Right atrium auricular region (tissue), 2 donors: ENCODE measurements at places on chromosomes 16 and 17. TPM values are rescaled to one million over a fixed set of nuclear protein-coding genes. Genes with fewer than 3 reads are reported as not detected.

DNA sequence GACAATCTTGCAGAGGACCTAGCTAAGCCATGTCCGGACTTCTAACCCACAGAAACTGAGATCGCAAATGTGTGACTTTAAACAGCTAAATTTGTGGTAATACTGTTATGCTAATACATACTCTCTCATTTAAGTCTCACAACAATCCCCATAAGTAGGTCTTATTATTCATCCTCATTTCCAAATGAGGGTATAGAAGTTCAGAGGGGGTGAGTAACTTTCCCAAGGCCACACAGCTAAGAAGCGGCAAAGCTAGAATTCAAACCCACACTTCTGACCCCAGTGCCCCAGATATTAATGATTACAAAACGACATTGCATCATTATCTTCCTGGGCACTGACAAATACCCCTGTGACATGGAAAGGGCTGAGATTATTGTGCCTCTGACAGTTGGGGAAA lies 81.4 kb downstream of the CNGB1 start:
- no peaks in the 10 kb centered on the region for H3K36me3 ChIP-seq
- H3K4me1 ChIP-seq, result peaks cover 5% of the 10 kb centered on the region
- H3K27ac ChIP-seq, result peak overlapping the region; percentile 55
- no peaks in the 10 kb centered on the region for H3K27me3 ChIP-seq

DNA sequence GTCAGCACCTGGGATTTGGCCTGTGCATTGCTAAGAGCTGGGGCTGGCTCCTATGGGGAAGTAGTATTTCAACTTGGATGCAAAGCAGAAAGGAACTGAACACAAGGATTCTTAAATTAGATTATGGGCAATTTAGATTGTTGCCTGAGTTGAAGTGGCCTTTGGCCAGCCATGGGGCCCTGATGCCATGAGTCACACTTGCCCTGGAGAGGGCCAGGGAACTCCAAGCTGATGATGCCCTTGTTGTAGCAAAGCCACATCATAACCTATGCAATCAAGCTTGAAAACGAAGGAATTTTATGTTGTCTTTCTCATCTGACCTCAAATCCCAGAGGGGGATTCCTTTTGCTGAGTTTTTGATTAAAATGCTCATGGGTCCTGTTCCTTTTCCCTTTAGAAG lies 3.9 kb upstream of the SPATA32 start:
- H3K27me3 ChIP-seq, result no peaks in the 10 kb centered on the region
- no peak overlapping the region for H3K4me3 ChIP-seq
- no peaks in the 10 kb centered on the region for H3K4me1 ChIP-seq
- DNase-seq, result no peak
- peaks cover 76% of the 10 kb centered on the region for H3K36me3 ChIP-seq

DNA sequence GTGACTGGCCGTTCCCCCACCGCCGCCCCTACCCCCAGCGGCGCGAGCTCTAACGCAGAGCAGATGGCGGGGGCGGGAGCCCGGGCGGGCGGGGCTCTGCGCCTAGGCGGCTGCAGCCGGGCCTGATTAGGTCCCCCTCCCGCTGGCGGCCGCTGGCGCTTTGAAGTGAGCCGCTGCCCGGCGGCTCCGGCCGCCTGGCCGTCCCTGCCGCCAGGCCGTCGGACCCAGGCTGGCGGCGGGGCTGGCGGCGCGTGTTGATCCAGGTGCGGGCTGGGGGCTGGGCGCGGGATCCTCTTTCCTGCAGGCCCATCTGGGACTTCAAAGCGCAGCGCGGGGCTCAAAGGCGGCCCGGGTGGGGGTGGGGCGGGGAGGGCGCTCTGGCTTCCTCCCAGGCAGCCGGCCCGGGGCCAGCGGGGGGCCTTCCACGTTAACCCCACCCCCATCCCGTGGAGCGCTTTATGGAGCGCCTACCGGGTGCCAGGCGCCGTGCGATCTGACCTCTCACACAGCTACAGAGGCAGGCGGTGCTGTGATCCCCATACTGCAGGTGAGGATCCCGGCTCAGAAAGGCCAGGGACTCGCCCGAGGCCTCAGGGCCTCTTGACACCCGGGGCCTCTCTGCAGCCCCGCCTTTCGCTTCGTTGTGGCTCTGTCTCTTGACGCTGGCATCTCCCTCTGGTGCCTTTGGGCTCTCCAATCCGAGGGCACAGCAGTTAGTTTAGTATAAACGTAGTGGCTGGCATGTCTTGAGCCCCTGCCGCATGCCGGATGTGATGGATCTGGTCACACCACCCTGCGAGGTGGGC lies 80.0 kb upstream of the NKD1 start:
- no peak overlapping the region for H3K27ac ChIP-seq
- no peaks in the 10 kb centered on the region for H3K36me3 ChIP-seq
- H3K27me3 ChIP-seq, result no peaks in the 10 kb centered on the region
- no peak overlapping the region for H3K4me3 ChIP-seq

- no peak overlapping the region for H3K27ac ChIP-seq
Observed at GRCh38 chr17:65587534-65588180, 26.2 kb upstream of the AXIN2 start.

Gene C16orf95
- total RNA-seq, result 0.59 TPM

Gene AXIN2
- 8.7 TPM for total RNA-seq

DNA sequence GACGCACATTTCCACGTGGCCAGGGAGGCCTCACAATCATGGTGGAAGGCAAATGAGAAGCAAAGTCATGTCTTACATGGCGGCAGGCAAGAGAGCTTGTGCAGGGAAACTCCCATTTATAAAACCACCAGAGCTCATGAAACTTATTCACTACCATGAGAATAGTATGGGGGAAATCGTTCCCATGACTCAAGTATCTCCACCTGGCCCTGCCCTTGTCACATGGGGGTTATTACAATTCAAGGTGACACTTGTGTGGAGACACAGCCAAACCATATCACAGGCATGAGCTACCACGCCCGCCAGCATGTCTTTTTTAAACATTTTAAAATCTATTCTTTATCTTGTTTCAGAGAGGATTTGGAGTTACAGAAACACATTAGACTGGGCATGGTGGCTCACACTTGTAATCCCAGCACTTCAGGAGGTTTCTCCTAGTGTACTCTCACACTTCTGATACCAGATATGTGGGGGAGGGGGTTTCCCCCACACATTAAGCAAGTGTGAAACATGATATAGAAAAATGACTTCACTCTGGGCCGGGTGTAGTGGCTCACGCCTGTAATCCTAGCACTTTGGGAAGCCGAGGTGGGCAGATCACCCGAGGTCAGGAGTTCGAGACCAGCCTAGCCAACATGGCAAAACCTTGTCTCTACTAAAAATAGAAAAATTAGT lies 5.6 kb upstream of the ATMIN start:
- no peak overlapping the region for H3K27ac ChIP-seq
- no peak for DNase-seq
- no peaks in the 10 kb centered on the region for H3K36me3 ChIP-seq
- H3K4me3 ChIP-seq, result no peak overlapping the region
- H3K27me3 ChIP-seq, result no peaks in the 10 kb centered on the region

- no peak for DNase-seq
- peaks cover 28% of the 10 kb centered on the region for H3K4me1 ChIP-seq
- H3K27me3 ChIP-seq, result no peaks in the 10 kb centered on the region
- peaks cover 61% of the 10 kb centered on the region for H3K36me3 ChIP-seq
Observed at GRCh38 chr16:67873435-67874370, 851 bp downstream of the EDC4 start.

GRCh38 chr17:5249615-5250014 lies 15.0 kb upstream of the SCIMP start:
- no peak overlapping the region for H3K4me3 ChIP-seq
- no peaks in the 10 kb centered on the region for H3K4me1 ChIP-seq
- peak; percentile 69 for DNase-seq
- no peaks in the 10 kb centered on the region for H3K36me3 ChIP-seq
- no peak overlapping the region for H3K27ac ChIP-seq

- H3K4me1 ChIP-seq, result no peaks in the 10 kb centered on the region
- H3K27ac ChIP-seq, result no peak overlapping the region
- no peak overlapping the region for H3K4me3 ChIP-seq
- H3K27me3 ChIP-seq, result no peaks in the 10 kb centered on the region
Observed at GRCh38 chr16:962366-962765, 8.4 kb downstream of the LMF1 start.

DNA sequence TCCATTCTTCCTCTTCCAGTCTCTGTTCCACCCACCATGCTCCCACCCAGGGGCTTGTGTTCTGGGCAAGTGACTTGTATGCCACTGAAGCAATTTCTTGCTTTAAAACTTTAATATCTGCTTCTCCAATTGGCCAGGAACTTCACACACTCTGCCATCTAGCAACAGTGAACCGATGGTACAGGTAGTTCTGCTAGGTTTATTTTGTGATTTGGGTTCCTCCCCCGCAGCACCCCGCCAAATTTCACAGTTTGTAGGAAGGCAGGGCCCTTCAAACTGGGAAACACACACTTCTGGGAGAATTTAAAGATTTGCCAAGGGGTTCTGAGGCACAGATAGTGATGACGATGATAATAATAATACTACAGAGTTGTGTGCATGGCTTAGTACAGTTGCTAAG lies 3.3 kb downstream of the ARSG start:
- no peak overlapping the region for H3K4me3 ChIP-seq
- H3K27me3 ChIP-seq, result no peaks in the 10 kb centered on the region
- H3K27ac ChIP-seq, result no peak overlapping the region
- H3K36me3 ChIP-seq, result no peaks in the 10 kb centered on the region

DNA sequence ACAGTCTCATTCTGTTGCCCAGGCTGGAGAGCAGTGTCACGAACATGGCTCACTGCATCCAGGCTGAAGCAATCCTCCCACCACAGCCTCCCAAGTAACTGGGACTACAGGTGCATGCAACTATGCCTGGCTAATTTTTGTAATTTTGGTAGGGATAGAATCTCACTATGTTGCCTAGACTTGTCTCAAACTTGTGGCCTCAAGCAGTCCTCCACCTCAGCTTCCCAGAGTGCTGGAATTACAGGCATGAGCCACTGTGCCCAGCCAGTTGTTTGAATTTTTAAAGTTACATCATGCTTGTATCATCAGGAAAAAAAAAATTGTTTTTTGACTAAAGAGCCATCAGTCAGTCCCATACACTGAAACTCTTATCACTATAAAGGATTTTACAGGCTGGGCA lies 17.1 kb upstream of the VPS4A start:
- no peak for DNase-seq
- no peak overlapping the region for H3K27ac ChIP-seq
- H3K27me3 ChIP-seq, result no peaks in the 10 kb centered on the region
- H3K4me3 ChIP-seq, result no peak overlapping the region

Gene CDH13
- 85.9 TPM for total RNA-seq

Gene SOCS1
- total RNA-seq, result 4.7 TPM

DNA sequence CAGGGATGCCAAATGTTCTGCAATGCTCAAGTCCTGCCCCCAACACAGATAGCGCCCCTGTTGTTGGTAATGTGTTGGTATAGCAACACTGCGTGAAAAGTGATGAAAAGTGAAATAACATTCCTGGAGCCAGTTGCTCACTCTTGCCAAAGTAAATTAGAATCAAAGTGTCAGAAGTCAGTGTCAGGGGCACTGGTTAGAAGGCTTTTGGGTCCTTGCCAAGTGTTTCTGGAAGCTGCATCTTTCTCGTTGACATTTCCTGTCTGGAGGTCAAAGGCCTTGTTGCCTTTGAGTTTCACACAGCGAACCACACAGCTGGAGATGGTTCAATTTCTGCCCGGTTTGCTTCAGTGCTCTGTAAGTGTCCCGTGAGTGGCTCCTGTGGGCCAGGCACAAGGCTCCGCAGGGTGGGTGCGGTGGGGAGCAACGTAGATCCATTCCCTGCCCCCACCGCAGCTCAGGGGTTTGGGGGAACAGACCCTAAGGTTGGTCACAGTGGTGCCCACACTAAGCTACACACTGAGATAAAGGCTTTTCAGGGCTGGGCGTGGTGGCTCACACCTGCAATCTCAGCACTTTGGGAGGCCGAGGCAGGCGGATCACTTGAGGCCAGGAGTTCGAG lies 3.6 kb upstream of the SLC16A5 start:
- H3K27me3 ChIP-seq, result no peaks in the 10 kb centered on the region
- H3K27ac ChIP-seq, result no peak overlapping the region
- no peak for DNase-seq
- H3K4me3 ChIP-seq, result no peak overlapping the region
- peaks cover 41% of the 10 kb centered on the region for H3K4me1 ChIP-seq
- H3K36me3 ChIP-seq, result no peaks in the 10 kb centered on the region

DNA sequence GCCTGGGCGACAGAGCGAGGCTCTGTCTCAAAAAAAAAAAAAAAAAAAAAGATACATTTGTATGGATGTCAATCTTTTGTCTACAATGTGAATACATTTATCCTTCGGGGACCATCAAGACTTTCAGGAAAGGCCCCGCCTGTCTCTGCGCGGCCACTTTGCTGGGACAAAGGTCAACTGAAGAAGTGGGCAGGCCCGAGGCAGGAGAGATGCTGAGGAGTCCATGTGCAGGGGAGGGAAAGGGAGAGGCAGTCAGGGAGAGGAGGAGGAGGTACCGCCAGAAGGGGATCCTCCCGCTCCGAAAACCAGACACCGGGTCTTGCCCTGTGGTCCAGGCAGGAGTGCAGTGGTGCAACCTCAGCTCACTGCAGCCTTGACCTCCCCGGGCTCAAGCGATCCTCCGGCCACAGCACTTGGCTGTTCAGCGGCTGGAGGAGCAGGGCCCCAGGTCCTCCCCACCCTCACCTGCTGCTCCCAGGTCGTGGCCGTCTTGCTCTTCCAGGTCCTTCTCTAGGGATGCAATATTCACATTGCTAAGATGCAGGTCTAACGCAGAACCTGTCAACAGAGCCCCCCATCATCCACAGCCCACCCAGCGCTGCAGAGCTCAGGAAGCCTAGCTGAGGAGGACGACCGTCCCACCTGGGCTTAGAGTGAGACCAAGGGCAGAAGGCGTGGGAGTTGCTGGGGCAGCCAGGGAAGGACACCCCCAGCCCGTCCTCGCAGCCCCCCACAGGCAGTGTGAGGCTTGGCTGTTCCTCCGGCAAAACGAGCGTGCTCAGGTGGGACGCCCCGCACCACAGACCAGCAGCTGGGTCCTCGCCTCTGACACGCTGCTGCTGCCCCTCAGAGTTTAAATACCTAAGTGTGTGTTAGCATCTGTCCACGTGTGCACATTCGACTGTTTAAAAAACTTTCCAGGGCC lies 19.6 kb downstream of the GNPTG start:
- H3K4me1 ChIP-seq, result no peaks in the 10 kb centered on the region
- H3K36me3 ChIP-seq, result peaks cover 18% of the 10 kb centered on the region
- H3K27ac ChIP-seq, result no peak overlapping the region
- no peaks in the 10 kb centered on the region for H3K27me3 ChIP-seq
- DNase-seq, result no peak

DNA sequence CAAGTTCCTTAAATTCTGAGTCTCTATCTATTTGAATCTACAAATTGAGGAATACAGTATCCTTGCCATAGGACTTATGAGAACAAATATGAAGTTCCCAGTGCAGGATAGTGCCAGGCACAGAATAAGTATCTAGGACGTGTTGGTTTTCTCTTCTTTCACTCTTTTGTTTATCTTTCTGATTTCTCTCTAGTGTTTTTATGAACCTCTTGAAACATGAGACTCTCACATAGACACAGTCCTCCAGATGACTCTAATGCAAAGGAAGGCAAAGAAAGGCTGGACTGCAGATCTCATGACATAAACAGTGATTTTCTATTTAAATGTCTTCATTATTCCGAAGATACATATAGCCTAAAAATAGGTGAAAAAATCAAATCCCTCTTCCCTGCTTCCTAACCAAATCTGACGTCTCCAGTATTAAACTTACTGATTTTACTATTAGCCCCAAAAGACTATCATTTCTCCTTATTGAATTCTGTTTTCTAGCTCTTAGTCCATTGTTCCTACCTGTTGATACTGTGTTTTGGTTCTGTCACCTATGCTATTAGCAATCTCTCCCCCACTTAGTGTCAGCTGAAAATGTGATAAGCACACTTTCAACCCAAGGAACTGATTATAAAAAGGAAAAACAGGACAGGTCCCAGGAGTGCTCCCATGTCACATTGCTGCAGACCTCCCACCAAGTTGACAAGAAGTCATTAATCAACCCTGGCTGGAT lies 24.9 kb upstream of the ADAMTS18 start:
- no peak overlapping the region for H3K27ac ChIP-seq
- no peaks in the 10 kb centered on the region for H3K27me3 ChIP-seq
- DNase-seq, result no peak

GRCh38 chr17:77783991-77784820 lies 174.3 kb upstream of the TNRC6C start:
- no peak for DNase-seq
- H3K4me3 ChIP-seq, result no peak overlapping the region
- no peaks in the 10 kb centered on the region for H3K27me3 ChIP-seq
- no peaks in the 10 kb centered on the region for H3K36me3 ChIP-seq
